Substantia nigra (tissue), 51 donors: ENCODE measurements at places on chromosomes 3 and 15.

DNA sequence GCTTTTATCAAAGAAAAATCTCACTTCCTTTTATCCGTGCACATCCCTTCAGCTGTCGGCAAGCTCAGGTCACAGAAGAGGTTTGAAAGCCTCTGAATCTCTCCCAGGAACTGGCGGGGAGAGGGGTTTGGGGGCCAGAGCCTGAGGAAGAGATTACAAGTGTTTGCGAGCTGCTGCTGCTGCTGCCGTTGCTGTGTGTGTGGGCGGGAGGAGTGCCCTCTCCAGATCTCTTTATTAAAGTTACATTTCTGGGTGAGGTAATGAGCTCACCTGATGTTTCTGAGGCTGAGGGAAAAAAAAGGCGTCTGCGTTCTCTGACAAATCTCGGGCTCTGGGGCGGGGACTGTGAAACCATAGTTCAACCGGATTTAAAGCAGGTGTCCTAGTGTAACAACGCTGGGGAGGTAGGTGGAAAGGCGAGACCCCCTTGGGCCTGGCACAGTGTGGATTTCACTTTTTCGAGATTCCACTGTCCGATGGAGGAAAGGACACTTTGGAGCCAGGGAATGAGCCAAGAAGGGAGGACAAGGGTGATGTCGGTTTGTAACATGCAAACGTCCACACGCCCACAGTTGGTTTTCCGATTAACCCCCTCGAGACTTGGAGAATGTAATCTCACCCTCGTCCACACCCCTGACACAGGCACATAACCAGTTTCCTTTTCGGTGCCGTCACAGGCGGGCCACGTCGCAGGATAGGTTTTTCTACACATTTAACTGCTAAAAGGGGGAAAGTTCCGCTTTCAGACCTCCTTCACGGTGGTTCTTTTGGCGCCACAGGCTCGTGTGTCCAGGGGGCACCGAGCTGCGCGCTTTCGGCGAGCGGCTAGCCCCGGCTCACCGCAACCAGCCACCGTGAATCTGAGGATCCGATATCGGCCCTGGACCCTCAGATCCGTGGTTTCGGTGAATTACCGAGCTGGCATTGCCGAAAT is 2.1 kb downstream of the ALCAM start:
- peak; percentile 55 for DNase-seq

GRCh38 chr3:179544981-179545645 is 17.6 kb upstream of the ACTL6A start:
- DNase-seq: no peak

DNA sequence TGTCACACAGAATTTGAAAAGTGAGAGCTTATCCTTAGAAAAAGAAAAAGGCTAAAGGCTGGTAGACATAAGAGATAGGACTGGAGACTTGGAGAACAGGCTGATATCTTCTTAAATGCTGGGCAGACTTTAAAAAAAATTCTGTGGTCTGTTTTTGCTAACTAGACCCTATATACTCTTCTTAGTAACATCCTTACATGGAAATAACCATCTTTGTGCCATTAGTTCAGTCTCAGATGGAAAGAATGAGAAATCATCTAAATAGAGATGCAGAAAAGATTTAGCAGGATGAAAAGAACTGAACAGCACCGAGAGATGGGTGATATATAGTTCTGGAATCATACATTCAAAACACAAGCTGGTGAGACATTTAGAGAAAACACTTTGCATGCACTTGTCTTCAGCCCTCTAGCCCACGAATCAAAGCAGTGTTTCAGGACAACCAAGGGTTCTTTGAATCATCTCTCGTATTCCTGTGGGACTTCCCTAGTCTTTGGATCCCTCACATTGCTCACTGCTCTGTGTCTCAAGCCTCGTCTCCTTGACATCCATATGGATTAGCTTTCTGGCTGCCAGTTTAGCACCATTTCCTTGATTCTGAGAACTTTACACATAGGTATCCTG is 93.0 kb upstream of the LYSMD4 start:
- DNase-seq: no peak

GRCh38 chr3:128011140-128011539 is 41.1 kb upstream of the SEC61A1 start:
- no peak for DNase-seq

GRCh38 chr3:190807719-190808375 is 54.6 kb downstream of the GMNC start:
- DNase-seq: no peak

- no peak for DNase-seq
These were observed 17.4 kb upstream of the MYH15 start for GRCh38 chr3:108527817-108528216.

- no peak for DNase-seq
These were observed 56.2 kb downstream of the EIF3J start for GRCh38 chr15:44593042-44593736.

DNA sequence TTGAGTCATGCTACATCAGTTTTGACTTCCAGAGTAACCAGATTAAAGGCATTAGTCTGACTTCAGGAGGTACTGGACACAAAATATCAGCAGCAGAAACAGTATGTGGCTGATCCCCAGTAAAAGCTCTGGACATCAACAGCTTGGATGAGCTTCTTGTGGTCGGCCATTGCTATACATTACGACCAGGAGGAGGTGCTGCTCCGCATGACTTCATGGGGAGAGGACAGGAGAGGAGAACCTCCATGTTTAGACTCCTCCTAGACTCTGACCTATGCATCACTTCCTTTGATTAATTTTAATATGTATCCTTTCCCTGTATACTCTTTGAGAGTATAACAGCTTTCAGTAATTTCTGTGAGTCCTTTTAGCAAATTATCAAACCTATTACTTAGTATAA is 285.6 kb upstream of the ARHGEF26 start:
- no peak for DNase-seq

DNA sequence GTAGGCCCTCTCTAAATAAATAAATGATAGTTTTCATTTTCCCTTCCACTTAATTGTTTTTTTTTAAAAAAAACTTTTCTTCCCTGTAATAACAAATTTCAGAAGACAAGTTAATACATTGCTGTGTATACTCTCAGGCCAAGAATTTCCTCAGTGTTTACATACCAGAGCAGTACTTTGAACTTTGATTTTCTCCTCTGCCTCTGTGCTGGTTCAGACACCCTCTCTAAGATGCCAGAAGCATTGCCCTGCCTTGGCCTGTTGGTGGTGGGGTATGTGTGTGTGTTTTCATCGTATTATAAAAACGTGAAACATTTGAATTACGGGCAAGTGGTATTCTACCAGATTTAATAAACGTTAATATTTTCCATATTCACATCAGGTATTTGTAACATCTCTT is 70.1 kb downstream of the SMAD3 start:
- no peak for DNase-seq

DNA sequence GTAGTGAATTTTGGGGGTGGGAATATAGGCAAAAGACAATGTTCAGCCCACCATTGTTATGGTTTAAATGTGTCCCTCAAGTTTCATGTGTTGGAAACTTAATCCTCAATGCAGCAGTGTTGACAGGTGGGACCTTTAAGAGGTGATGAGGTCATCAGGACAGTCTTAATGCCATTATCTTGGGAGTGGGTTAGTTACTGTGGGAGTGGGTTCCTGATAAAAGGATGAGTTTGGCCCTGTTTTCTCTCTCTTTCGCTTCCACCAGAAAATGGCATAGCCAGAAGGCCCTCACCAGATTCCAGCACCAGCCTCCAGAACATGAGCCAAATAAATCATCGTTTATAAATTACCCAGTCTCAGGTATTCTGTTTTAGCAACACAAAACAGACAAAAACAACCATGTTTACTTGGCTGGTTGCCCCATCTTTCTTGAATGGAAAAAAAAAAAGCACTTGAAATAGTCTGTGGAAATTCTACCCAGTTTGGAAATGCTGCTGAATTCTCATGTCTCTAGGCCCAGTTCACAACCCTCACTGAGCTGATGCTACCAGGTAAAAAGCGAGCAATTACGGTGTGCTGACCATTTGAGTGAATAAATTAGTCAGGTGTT is 31.0 kb upstream of the MFSD1 start:
- DNase-seq: no peak

DNA sequence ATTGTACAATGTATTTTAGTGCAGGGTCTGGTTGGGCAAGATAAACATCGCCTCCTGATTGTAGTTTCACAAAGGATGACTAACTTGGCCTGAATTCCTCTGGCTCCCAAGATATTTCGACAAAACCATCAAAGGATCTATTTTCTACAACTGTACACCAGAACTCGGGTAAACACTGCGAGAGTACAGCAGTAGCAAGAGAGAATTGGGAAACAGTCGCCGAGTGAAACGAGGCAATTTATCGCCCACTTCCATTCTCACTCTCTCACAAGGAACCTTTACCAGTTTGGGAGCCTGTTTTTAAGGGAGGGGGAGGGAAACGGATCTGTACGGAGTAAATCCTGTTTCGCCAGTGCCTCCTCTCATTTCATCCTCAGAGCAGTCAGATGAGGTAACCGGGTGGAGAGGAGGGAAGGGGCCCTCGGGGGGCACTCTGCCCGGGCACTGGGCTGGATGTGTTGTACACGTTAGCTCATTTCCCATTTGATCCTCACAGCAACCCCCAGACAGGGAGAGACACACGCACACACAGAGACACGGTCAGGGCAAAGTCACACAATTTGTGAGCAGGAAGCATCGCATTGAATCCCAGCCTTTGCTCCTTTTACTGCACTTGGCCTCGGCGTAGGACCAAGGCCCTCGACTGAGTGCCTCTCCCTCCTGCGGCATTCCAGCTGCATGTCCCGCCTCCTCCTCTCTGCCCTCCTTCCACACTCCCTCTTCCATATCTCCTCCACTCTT is 120.1 kb downstream of the LIPC start:
- peak; percentile 16 for DNase-seq

DNA sequence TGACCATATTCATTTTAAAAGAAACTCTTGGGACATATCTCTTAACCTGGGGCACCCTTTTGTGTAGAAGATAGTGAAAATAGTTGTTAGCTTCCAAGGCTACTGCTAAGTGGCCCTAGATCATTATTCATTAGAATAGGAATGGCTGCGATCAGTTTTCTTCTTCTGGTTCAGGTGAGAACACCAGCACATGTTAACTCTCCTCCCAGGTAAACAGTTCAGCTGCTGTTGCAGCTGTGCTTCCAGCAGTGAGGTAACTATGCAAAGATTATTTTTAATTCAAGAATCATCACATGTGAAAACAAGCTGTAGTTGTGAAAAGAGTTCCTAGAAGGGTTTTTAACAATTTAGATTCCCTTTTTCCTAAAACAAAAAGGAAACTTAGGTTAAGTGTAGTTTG is 43.3 kb downstream of the ZPLD1 start:
- no peak for DNase-seq

GRCh38 chr15:59830098-59830497 is 141.0 kb upstream of the BNIP2 start:
- DNase-seq: no peak

- DNase-seq: no peak
These were observed 394.9 kb downstream of the LSAMP start for GRCh38 chr3:116050311-116050915.

- no peak for DNase-seq
These were observed 712 bp downstream of the RTF1 start for GRCh38 chr15:41417418-41418195.

GRCh38 chr3:46372492-46373359 is 2.0 kb downstream of the CCR5 start:
- DNase-seq: no peak

GRCh38 chr15:69297642-69298353 is 914 bp upstream of the PAQR5 start:
- DNase-seq: no peak

DNA sequence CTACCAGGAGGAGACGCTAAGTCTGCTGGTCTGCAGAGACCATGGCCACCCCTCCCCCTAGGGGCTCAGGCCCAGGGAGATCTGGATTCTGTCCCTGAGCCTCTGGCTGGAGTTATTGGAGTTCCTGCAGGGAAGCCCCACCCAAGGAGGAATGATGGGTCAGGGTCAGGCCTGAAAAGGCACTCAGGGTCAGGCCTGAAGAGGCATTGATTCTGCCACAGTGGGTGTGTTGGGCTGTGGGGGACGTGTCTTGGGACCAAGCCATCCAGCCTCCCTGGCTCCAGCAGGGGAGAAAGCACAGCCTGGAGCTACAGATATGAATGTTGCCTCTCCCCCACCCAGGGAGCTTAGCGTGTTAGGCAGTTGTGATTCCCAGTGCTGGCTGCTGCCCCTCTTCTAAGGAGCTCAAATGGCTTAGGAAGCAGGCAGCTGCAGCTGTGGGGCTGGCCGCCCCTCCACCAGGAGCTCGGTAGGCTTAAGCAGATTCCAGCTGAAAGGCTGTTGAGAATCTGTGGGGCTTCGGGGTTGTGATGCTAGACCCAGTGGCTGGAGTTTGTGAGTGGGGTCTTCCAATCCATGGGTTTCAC is 176.7 kb downstream of the CHL1 start:
- no peak for DNase-seq

GRCh38 chr3:168806871-168807270 is 711.1 kb upstream of the GOLIM4 start:
- DNase-seq: no peak

DNA sequence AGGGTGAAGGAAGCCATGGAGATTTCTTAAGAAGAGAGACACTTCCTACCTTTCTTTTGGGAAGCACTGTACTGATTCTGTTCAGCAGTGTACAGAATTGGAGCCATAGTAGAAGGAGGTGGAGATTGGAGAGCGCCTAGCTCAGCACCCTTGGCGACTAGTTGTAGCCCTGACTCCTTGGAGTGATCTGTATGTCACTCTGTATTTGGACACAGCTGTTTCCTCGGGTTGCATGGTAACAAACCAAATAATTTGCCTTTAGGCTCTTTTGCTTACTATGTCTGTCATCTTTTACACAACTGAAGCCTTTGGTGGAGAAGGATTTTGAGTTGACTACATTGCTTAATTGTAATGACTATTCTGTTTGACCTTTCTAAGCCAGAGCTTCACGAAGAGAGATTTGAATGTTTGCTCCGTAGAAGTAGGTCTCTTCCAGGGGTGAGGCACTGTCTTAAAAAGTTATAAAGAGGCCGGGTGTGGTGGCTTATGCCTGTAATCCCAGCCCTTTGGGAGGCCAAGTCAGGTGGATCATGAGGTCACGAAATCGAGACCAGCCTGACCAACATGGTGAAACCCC is 77.1 kb downstream of the AKAP13 start:
- DNase-seq: no peak

GRCh38 chr3:5767304-5767703 is 579.8 kb downstream of the EDEM1 start:
- DNase-seq: no peak

DNA sequence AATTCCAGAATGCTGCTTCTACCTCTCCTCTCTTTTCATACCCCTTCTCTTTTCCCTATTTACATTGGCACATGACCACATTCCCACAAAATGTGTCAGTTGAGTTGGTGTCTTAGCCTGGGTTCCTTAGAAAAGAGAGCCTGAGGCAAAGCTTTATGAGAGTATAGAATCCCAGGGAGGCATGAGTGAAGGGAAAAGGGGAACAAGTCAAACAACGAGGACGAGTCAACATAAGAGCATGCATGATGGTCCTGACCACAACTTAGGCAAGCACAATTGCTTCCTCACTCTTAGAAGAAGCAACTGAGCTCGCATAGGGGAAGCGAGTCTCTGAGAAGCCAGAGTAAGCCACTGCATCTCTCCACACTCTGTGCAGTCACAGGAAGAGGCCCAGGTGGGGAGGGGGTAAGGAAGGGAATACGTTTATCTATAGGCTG is 15.4 kb upstream of the ZNF774 start:
- DNase-seq: no peak

- DNase-seq: no peak
These were observed 2.5 kb upstream of the OGG1 start for GRCh38 chr3:9747267-9747666.

- DNase-seq: no peak
These were observed 251.0 kb downstream of the SQOR start for GRCh38 chr15:45885801-45886200.

GRCh38 chr3:149310796-149311534 is 22.5 kb downstream of the TM4SF18 start:
- DNase-seq: no peak
